ENCODE measurements at places on chromosomes 5 and 9. TPM values are rescaled to one million over a fixed set of nuclear protein-coding genes. Genes with fewer than 3 reads are reported as not detected.

- no peak for DNase-seq
Observed at GRCh38 chr9:38439291-38439915, 15.1 kb upstream of the IGFBPL1 start.

DNA sequence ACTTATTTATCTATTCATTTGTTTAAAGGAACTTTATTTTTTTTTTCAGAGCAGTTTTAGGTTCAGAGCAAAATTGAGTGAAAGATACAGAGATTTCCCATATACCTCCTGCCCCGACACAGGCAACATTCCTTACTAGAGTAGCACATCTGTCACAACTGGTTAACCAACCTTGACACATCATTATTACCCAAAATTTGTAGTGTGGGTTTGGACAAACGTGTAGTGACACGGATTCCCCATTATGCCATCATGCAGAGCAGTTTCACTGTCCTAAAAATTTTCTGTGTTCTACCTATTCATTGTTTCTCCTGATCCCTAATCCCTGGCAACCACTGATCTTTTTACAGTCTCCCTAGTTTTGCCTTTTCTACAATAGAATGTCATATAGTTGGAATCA lies 57.3 kb upstream of the LHFPL2 start:
- DNase-seq, result no peak

The GDF9 gene
- 0.72 TPM for total RNA-seq

- DNase-seq, result peak; percentile 78
Observed at GRCh38 chr5:134100283-134101091, 14.0 kb upstream of the TCF7 start.

DNA sequence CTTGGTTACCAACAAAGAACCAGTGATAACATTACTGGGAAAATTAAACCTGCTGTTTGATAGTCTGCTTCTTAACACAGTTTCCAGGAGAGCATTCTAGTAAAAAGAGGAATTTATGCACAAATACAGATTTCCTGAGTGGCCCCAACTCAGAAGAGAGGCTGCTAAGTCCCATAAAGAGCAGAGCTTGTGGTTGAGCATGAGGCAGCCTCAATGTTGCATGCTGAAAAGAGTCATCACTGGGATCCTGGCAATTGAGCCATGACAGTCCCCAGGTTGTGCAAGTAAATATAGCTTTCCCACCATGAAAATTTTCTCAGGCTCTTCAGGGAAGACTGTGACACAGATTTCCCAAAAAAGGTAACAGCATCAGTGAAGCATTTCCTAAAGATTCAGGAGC lies 47.5 kb upstream of the ADRB2 start:
- DNase-seq, result no peak

DNA sequence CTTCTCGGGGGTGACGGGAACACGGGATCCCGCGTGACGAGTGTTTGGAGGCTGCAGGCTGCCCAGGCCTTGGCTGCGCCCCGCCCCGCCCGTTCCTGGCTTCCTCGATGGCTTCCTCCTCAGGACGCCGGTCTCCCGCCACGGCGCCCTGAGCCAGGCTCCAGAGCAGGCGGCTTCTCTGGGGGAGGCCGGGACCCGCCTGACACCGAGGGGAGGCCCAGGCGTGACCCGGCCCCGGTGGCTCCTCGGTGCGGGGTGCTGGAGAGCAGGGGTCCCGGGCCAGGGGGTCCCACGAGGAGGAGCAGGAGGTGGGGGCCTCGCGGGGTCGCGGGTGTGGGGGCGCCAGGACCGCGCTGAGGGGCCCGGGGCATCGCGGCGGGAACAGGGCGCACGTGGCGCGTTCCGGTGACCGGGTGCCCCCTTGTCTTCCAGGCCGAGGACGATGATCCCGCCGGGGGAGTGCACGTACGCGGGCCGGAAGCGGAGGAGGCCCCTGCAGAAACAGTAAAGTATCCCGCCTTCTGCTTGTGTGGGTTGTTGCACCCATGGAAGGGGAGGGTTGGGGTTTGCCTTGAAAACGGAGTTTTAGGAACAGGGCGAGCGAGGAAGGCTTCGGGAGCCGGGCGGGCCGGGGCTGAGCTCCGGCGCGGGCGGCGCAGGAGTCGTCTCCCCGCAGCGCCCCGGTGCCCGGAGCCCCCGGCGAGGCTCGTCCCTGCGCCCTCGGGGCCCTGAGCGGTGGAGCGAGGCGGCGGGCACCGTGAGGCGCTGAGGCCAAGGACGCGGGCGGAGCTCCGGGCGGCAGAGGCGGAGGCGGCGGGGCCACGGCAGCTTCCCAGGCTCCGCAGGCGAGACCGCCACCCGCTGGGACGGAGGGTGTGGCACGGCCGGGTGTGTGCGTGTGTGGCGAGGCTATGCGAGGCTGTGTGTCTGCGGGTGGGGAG lies 22.2 kb downstream of the AHRR start:
- DNase-seq, result no peak
